ENCODE measurements at places on chromosomes 16 and 17. TPM values are rescaled to one million over a fixed set of nuclear protein-coding genes. Genes with fewer than 3 reads are reported as not detected.

TRIM72 gene
- total RNA-seq = not detected

NPB gene
- total RNA-seq = not detected

DNA sequence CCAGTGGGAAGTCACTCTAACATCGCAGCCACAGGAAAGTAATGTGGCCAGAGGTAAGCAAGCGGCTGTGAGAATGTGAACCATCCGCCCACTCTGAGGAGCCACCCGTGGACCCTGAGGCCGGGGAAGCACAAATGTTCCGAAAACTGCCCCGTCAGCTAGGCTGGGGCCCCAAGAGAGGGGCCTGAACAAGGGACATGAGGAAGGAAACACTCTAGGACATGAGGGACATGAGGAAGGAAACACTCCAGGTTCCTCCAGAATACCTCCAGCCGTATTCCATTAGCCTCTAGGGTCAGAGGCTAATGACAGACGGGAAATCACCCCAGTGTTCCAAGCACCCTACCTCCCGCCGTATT is 317 bp downstream of the TEFM start:
- DNase-seq = peak; percentile 13

RPAIN gene
- 78.3 TPM for total RNA-seq

GRCh38 chr16:67548265-67549126 is 13.8 kb upstream of the CTCF start:
- DNase-seq = no peak

GRCh38 chr17:52160136-52160567 is 1.6 kb upstream of the CA10 start:
- DNase-seq = no peak

CACNG4 gene
- total RNA-seq = 0.49 TPM

DNA sequence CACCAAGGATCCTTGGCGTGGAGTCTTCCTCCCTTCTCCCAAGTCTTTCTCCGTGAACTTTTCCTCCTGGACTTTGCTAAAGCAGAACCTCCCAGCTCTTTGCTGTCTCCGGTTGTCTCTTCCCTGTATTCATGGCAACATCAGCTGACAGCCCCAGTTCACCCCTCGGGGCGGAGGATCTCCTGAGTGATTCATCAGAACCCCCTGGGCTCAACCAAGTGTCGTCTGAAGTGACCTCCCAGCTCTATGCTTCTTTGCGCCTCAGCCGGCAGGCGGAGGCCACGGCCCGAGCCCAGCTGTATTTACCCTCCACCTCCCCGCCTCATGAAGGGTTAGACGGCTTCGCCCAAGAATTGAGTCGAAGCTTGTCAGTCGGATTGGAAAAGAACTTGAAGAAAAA is 943 bp downstream of the CNTROB start:
- no peak for DNase-seq

NUP88 gene
- 243 TPM for total RNA-seq

SPATA22 gene
- total RNA-seq = not detected

SBK1 gene
- 0.09 TPM for total RNA-seq

DNA sequence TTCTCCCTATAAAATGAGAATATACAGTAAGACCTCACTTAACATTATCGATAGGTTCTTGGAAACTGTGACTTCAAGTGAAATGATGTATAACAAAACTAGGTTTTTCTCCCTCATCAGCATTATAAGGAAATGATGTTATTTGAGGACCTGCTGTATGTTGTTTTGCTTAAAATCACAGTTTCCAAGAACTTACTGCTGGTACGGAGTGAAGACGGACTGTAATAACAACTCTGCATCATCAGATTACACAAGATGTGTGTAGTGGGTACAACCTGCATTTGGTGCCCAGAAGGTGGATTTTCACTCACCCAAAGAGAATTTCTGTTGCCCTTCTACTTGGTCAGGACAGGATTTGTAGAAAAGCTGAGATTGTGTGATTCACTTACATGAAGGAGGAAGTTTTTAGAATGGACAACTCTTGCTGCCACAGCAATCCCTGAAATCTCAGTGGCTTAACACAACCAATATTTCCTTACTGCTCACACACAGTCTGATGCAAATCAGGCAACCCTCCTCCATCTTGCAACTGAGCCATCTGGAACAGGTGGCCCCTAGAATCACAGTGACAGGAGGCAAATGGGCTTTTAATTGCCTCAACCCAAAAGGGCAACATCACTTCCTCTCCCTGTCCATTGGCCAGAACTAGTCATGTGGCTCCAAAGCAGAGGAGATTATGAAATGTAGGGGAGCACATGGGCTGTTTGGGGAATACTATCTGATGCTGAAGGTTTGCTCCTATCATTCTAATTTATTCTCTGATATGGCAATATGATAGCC is 67.6 kb upstream of the CACNG5 start:
- no peak for DNase-seq

DNA sequence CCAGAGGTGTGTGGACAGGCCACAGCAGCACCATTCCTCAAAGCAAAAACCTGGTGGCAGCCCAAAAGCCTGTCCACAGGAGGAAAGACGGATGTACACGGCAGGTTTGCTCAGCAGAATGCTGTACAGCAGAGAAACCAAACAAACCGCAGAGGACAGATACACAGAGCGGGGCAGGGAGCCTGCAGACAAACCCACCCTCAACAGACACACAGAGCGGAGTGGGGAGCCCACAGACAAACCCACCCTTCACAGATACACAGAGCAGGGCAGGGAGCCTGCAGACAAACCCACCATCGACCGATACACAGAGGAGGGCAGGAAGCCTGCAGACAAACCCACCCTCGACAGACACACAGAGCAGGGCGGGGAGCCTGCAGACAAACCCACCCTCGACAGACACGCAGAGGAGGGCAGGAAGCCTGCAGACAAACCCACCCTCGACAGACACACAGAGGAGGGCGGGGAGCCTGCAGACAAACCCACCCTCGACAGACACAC is 53.0 kb upstream of the METRNL start:
- no peak for DNase-seq

- no peak for DNase-seq
Measured at GRCh38 chr16:88084881-88085280, 133.6 kb downstream of the BANP start.

- DNase-seq = no peak
Measured at GRCh38 chr16:10178080-10178479, 4.1 kb downstream of the GRIN2A start.

- peak; percentile 59 for DNase-seq
Measured at GRCh38 chr16:67244387-67245185, 2.7 kb downstream of the FHOD1 start.

DNA sequence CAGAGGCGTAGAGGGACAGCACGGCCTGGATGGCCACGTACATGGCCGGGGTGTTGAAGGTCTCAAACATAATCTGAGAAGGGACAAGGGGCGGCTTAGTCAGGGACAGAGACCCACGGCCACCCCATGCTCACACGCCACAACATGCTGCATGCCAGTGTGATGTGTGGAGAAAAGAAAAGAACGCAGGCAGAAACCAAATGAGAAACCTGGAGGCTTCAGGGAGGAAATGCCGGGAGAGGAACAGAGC is 1.1 kb downstream of the ACTG1 start:
- DNase-seq = no peak

DNA sequence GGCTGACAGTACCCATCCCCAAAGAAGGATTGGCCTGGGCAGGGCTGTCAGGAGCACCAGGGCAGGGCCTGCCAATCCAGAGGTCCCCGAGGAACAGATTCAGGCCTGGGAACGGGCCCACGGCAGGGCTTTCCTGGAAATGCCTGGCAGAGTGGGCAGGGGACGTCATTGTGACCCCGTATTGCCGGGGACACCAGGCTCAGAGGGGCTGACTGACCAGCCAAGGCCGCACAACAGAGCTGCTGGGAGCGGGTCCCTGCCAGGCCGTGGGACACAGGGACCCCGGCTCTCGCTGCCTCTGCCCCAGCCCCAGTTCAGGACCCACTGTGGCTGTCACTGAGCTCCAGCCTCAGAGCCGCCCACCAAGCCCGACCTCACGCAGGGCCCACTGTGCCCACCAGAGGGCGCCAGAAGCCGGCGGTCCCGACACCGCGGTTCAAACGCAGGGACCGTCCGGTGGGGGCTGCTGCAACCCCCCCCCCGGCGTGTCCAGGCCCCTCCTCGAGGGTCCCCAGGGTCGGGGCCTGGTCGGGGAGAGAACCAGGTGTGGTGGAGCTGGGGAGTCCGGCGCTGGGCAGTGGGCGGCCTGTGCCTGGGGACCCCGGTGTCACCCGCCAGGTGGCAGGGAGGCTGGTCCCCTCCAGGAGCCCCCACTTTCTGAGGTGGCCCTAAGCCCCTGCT is 15.2 kb upstream of the SSTR5 start:
- peak; percentile 42 for DNase-seq

- no peak for DNase-seq
Measured at GRCh38 chr16:74846714-74847113, 72.1 kb upstream of the FA2H start.

SLC16A6 gene
- 66.3 TPM for total RNA-seq

DNA sequence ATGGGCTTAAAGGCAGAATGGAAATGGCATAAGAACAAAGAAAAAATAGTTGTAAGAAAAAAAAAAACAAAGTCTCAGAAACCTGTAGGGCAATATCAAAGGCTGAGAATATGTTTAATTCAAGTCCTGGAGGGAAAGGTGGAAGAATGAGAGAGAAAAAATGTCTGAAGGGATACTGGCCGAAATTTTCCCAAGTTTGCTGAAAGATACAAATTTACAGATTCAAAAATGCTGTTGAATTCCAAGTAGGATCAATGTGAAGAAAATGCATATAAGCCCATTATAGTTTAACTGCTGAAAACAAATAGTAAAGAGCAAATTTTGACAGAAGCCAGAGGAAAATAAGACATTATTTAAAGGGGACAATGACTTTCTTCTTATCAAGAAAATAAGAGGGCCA is 6.6 kb upstream of the USP22 start:
- no peak for DNase-seq

- no peak for DNase-seq
Measured at GRCh38 chr17:78204387-78205123, 9.5 kb upstream of the BIRC5 start.

- DNase-seq = no peak
Measured at GRCh38 chr16:24282141-24282540, 26.0 kb downstream of the CACNG3 start.

MOSMO gene
- 15.7 TPM for total RNA-seq

GRCh38 chr16:11806721-11807120 is 9.7 kb upstream of the ZC3H7A start:
- no peak for DNase-seq

PRSS8 gene
- total RNA-seq = not detected

DNA sequence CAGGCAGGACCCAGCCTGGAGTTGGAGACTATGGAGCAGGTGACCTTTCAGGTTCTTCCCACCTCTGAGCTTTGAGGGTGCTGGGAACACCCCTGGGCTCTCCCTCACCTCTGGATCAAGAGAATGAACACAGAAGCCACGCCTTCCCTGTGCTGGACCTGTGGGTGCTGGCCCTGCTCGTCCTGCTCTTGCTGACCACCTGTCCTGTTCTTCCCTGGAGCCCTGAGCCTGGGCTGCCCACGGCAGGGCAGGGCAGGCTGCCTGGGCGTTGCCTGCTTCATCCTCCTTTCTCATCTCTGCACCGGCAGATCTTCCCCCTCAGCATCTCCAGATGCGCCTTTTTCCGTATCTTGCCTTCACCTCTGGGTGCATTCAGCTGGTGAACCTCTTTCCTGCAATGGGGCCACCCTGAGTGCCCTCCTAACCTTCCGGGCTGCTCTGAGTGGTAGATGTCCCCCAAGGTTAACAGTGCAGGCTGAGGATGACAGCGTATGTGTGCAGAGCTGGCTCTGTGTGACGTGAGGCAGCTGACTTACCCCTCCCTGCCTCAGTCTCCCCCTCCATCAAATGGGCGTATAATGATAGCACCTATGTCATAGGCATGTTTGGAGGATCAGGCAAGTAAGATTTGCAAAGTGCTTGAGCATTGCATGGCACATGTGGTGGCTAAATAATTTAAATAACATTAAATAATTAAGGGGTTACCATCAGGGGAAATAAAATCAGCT is 225.8 kb upstream of the CIBAR2 start:
- no peak for DNase-seq

DNA sequence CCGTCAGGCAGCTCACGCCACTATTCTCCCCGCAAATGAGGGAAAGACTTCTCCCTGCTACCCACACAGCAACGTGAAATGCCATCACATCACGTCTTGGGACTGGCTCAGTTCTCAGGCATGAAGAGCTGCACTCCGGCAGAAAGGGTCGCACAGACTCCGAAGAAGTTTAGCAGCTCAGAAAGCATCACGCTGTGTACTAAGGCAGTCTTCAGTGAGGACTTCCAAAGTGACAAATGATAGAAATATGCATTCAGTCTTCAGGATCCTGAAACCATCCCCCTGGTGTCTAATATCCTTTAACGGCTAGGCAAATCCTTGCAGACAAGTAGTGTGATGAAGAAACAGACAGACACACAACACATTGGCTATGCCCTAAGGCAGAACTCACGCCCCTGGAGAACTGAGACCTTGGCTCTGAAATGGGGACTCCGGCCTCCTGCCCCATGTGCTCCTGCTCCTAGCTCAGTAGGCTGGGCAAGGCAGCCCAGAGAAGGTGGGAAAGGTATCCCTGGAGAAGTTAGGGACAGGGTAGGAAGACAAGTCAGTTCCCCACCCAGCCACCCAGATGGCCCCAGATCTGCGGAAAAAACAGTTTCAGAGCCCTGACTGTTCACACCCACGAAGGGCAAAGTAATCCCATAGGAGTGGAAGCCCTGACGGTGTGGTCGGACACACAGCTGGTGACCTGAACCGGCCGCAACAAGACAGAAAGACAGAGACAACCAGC is 1.6 kb downstream of the XYLT1 start:
- no peak for DNase-seq

- no peak for DNase-seq
Measured at GRCh38 chr16:49620869-49621240, 235.1 kb downstream of the ZNF423 start.

DNA sequence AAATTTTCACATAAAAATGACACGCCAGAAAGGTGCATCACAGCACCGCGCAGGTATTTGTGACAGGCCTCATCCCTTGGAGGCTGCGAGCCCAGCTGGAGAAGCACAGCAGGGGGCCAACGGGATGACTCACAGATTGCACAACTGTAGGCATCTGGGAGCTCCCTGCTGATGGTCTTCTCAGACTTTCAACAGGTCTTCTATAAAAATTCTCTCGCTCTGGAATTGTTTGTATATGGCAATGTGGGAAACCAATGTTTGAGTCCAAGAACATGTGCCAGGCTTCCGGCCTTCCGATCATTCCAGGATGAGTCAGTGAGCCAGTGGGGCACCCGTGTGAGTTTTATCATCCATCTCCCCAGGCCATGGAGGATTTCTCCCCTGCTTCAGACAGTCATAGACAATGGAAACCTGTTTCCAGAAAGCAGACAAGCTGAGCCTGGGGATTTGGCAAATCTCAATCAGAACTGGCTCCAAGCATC is 24.1 kb upstream of the ADORA2B start:
- peak; percentile 50 for DNase-seq

DNA sequence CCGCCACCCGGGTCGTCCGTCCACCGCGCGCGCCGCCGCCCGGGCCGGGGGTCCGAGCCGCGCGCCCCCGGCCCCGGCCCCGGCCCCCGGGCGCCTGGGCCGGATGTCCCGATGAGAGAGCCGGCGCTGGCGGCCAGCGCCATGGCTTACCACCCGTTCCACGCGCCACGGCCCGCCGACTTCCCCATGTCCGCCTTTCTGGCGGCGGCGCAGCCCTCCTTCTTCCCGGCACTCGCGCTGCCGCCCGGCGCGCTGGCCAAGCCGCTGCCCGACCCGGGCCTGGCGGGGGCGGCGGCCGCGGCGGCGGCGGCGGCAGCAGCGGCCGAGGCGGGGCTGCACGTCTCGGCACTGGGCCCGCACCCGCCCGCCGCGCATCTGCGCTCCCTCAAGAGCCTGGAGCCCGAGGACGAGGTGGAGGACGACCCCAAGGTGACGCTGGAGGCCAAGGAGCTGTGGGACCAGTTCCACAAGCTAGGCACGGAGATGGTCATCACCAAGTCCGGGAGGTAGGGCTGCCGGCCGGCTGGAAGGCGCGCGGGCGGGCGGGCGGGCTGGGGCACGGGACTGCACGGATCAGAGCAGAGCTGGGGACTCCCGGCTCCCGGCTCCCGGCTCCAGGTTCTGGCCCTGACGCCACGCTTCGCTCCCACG is 548 bp downstream of the TBX2 start:
- no peak for DNase-seq

Measured in NCI-H460 (cell line).